SW480 (cell line): ENCODE measurements at places on chromosomes 4 and X.

DNA sequence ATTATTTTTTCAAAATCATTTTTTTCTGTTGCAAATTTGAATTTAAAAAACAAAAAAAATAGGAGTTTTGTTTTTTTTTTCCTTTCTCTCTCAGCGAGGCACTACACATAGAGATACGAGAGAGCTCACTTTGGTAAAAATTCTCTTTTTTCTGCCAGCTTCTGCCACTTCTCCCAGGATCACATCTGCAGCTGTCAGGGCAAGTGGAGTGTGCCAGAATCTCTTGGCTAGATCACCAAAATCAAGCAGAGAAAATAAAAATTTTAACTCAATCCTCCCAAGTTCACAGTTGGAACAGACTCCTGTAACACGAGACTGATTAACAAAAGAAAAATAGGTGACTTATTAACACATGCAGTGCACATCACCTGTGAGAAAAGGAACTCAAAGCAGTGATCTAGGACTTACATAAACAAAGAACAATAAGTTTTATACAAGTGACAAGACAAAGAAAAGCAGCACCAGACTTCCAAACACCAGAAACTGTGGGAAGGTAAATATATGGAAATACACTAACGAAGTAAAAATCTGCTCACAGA is 213.2 kb upstream of the ZFP42 start:
- DNase-seq: no peak

- DNase-seq: no peak
Measured at GRCh38 chrX:68847172-68847571, 18.4 kb downstream of the EFNB1 start.

GRCh38 chrX:24167719-24168472 is 18.4 kb downstream of the ZFX start:
- DNase-seq: no peak

DNA sequence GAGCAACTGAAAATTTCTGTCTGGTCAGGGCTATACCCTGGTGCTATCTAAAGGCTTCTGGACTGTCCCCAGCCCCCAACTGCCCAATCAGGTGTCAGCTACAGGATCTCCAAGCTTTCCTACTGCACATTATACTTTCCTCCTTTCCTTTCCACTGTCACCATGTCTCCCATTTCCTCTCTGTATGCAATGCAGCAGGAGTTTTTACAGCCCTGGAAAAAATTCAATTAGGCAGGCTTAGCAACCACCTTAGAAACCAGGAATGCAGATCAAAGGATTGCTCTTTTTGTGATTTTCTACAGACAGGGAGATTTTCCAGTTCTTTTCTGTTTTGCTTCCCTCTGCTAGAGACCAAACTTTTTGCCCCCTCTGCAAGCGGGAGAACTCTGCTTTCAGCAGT is 6.0 kb upstream of the NAF1 start:
- no peak for DNase-seq

DNA sequence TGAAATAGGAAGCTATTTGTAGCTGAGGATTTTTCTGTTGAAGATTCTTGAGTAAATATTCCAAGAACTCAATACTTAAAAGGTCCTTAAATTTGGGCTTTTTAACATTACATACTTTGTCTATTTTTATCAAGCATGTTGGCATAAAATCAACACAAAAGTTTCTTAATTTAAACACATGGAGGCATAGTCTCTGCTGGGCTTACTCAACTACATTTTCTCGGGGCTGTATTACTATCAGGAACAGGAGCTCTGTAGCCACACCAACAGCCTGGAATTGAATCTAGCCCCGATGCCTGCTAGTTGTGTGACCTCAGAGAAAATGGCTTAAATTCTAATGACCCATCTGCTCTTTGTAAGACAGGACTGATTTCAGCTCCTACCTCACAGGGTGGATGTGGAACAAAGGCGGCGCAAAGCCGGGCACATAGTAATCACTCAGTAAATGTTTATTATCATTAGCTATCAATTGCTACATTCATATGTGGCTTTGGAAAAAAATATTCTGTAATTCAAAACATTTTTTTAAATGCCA is 207.0 kb downstream of the NSUN7 start:
- no peak for DNase-seq
